ENCODE measurements at places on chromosomes 5 and 9. TPM values are rescaled to one million over a fixed set of nuclear protein-coding genes. Genes with fewer than 3 reads are reported as not detected.

The LCN15 gene
- total RNA-seq = 3.4 TPM

The SLC36A3 gene
- not detected for total RNA-seq

The FOXD4L6 gene
- total RNA-seq = not detected

The IFNA2 gene
- not detected for total RNA-seq

The OBP2B gene
- not detected for total RNA-seq

The AMBP gene
- 1.5 TPM for total RNA-seq

The STX17 gene
- 23.3 TPM for total RNA-seq

The SPAAR gene
- 2.6 TPM for total RNA-seq

The C9orf153 gene
- total RNA-seq = not detected

The TNC gene
- total RNA-seq = 65.6 TPM

The ROR2 gene
- 1.7 TPM for total RNA-seq

The FLT4 gene
- total RNA-seq = 3.1 TPM

The TMOD1 gene
- total RNA-seq = 4.9 TPM

The PCDHB6 gene
- 0.15 TPM for total RNA-seq

The LRRTM2 gene
- 0.35 TPM for total RNA-seq

The TICAM2 gene
- total RNA-seq = 2.4 TPM

The SCGB3A1 gene
- total RNA-seq = 1.1 TPM

The LOX gene
- total RNA-seq = 2.0 TPM

The ADAMTS6 gene
- 0.12 TPM for total RNA-seq

The COL23A1 gene
- 0.49 TPM for total RNA-seq

The KIF3A gene
- total RNA-seq = 4.0 TPM

The FGD3 gene
- total RNA-seq = 2.3 TPM

The ENG gene
- total RNA-seq = 34.5 TPM

The SPATA24 gene
- total RNA-seq = 2.9 TPM

The SEMA5A gene
- total RNA-seq = 32.7 TPM

The DND1 gene
- 0.16 TPM for total RNA-seq

The IL13 gene
- total RNA-seq = not detected

The ANKRD20A1 gene
- total RNA-seq = 6.0 TPM

The FOXI1 gene
- total RNA-seq = 0.16 TPM

Measured in colonic mucosa (tissue), 4 donors.